Fibroblast of villous mesenchyme (primary cell): ENCODE measurements at places on chromosomes 2 and 18. TPM values are rescaled to one million over a fixed set of nuclear protein-coding genes. Genes with fewer than 3 reads are reported as not detected.

SS18 gene
- total RNA-seq: 109 and 139 TPM in 2 replicates

MEP1B gene
- under 0.01 and 0.64 TPM in 2 replicates for total RNA-seq

MSTN gene
- total RNA-seq: under 0.01 TPM in 2 replicates

TMEM17 gene
- total RNA-seq: 1.6 and 3.0 TPM in 2 replicates

NAGK gene
- 42.7 and 50.6 TPM in 2 replicates for total RNA-seq

SLC38A11 gene
- total RNA-seq: under 0.01 TPM in 1 of 2 replicates, not detected in the other

SIX3 gene
- total RNA-seq: not detected in 2 replicates

CAPG gene
- total RNA-seq: 56.6 and 75.7 TPM in 2 replicates

TFPI gene
- total RNA-seq: 110 and 126 TPM in 2 replicates
